ENCODE measurements at places on chromosomes 1 and 21.

DNA sequence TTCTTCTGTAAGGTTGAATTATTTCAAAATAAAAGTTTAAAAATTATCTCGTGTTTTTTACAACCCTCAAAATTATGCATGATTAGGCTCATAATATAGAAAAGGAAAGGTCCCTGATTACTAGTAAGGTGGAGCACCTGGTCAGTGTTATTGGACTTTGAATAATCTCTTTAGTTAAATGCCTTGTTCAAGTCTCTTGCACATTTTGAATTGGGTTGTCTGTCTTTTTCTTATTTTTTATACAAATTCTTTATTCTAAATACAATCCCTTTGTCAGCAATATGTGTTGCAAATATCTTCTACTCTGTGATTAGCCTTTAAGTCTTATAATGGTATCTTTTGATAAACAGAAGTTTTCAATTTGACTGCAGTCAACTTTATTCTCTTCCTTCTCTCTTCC is 100.7 kb upstream of the TNFSF4 start:
- DNase-seq, result no peak

DNA sequence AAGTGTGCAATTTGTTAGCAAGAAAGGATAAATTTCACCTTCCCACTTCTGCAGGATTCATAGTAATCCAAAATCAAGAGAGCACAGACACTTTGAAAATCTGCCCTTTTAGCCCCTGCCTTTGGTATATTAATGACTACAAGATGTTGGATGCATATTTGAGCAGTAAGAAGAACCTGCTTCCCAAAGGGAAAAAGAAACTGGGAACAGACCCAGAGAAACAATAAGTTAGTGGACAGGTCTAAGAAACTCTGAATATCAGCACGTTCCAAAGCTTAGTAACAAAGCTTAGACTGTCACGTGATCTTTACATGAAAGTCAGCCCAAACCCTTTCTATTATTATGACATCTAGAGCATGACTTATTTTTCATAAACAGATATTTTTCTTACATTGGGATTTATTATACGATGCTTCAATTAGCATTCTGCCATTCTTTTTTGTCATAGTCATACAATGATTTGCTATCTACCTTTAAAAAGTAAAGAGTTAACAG is 390.9 kb upstream of the ADGRL2 start:
- DNase-seq, result no peak

DNA sequence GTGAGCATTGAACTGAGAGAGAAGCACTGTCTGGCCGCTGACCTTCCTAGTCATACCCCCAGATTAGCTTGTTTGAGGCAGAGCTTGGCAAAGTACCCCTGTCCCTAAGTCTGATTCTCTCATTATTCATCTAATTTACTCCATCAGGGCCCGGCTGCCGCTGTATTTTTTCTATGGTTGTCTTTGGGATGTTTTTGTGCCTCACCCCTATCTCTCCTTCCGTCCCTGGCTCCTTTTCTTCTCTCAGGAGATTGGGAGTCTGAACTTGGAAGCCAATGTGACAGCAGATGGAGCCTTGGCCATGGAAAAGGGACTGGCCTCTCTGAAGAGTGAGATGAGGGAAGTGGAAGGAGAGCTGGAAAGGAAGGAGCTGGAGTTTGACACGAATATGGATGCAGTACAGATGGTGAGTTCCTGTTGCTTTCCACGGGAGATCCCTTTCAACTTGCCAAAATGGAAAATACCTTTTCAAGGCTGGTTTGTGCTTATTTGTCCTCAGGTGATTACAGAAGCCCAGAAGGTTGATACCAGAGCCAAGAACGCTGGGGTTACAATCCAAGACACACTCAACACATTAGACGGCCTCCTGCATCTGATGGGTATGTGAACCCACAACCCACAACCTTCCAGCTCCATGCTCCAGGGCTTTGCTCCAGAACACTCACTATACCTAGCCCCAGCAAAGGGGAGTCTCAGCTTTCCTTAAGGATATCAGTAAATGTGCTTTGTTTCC is 53.9 kb downstream of the LAMC2 start:
- no peak for DNase-seq

DNA sequence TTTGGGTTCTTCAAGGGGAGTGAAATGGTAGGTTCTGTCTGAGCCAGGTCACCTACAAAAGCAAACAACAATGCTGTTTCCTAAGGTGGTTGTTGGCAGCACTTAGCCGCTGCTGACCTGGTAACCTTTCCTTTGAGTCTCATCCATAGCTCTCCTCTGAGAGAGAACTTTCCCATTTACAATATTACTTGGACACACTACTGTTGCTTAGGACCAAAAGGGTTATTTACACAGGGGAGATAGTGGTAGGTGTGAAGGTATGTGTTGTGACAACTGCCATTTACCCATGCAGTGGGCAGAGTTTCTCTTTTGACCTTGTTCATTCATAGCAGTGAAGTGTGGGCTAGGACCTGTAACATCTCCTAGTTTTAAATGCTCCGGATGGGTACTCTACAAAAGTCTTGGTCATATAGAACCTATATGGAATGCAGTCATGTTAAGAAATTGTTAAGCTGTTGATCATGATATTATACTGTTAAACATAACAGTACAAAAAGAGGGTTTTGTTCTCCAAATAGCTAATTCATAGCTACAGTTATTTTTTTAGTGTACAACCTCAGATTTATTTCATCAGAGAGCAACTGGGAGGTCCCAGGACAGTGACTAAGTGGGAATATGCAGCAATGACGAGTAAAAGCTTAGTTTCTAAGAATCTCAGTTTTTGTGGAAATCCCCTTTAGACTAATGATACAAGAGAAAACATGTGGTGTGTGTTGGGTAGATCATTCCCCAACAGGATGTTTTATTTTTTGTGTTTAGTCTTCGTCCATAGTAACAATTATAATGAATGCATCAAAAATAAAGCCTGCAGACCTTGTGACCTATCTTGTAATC is 219.7 kb downstream of the NFIA start:
- DNase-seq, result peak; percentile 16

GRCh38 chr1:50322579-50322978 is 100.7 kb downstream of the DMRTA2 start:
- no peak for DNase-seq

GRCh38 chr1:209421978-209422680 is 161.4 kb upstream of the CAMK1G start:
- DNase-seq, result no peak

- no peak for DNase-seq
Measured at GRCh38 chr1:244665771-244666217, 12.9 kb downstream of the DESI2 start.

- no peak for DNase-seq
Measured at GRCh38 chr1:231215681-231216385, 25.2 kb upstream of the GNPAT start.

- no peak for DNase-seq
Measured at GRCh38 chr1:168664069-168664834, 64.8 kb downstream of the DPT start.

DNA sequence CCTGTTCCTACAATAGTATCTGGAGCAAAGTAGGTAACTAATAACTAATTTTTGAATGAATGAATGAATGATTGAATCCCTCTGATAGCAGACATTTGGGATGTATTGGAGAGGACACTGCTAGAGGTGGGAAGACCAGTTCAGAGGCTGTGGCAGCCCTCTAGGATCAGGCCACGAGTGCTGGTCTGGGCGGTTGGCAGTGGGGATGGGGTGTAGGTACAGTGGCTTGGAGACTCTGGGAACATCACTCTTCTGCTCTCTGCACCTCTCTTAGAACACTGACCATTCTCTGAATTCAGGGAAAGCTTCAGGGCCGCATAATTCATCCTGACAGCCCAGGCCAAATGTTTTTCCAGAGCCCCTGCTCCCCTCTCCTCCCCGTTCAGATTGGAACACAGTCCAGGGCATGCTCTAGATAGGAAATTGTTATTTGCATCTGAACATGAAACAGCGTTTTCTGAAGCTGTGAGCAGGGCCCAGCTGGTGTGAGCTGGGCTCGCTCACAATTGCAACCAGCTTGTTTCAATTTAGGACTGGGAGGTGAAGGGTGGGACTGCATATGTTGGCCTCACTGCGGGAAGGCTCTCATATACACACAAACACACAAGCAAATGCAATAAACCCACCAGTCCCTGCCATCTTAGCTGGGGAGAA is 253.1 kb upstream of the USP24 start:
- no peak for DNase-seq

GRCh38 chr1:175480343-175480822 is 263.0 kb downstream of the TNR start:
- no peak for DNase-seq

DNA sequence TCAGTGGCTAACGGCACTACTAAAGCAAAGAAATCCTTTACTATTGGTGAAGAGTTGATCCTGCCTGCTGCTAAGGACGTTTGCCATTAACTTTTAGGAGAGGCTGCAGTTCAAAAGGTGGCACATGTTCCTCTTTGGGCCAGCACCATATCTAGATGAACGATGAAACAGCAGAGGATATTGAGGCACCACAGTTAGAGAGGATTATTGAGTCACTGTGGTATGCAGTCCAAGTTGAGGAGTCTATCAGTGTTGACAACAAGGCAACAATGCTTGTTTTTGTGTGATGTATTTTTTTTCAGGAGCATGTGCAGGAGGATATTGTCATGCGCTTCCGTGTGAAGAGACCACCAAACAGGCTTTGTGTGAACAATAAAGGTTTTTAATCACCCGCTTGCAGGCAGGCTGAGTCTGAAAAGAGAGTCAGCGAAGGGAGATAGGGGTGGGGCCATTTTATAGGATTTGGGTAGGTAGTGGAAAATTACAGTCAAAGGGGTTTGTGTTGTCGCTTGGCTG is 80.9 kb downstream of the UCHL5 start:
- no peak for DNase-seq

DNA sequence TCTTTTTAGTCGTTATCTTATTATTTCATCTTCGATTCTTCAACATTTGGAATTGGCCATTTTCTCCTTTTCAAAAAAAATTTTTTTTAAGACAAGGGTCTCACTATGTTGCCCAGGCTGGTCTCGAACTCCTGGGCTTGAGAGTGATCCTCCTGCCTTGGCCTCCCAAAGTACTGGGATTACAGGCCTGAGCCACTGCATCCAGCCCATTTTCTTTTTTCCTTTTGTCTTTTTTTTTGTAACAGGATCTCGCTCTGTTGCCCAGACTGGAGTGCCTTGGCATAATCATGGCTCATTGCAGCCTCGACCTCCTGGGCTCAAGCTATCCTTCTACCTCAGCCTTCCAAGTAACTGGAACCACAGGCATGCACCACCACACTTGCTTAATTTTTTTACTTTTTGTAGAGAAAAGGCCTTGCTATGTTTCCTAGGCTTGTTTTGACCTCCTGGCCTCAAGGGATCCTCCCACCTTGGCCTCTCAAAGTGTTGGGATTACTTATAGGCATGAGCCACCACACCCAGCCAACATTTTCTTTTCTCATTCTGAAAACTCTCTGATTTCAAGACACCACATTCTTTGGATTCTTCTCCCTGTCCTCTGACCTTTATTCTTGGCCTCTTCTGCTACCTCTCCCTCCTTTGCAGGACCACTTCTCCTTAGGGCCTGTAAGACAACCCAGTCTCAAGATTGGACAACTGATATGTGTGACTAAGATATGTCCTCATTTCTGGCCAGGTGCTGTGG is 6.0 kb upstream of the MAP1LC3C start:
- no peak for DNase-seq

GRCh38 chr21:38280867-38281266 is 24.1 kb downstream of the KCNJ15 start:
- no peak for DNase-seq

GRCh38 chr1:203692565-203693470 is 66.2 kb downstream of the ATP2B4 start:
- peak; percentile 20 for DNase-seq

DNA sequence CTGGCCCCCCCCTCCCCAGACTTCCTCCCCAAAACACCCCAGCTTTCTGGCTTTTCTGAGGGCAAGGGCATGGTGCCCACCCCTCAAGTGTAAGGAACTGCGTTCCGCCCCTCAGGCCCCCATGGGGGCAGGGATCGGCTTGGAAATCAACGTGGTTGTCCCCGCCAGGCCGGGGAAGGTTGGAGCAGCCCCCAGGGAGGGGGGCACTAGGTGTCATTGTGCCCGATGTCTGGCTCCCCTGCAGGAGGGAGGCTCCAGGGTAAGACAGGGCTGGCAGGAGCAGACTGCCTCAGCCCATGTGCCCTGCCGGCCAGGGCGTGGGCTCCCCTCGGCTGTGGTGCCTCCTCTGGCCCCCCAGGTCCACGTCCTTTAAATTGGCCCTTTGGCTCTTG is 7.4 kb upstream of the TFAP2E start:
- no peak for DNase-seq

Data from CD4-positive, alpha-beta T cell treated with Interleukin-2 at 100 ng/mL for 4 hours (primary cell).